Upper lobe of right lung (tissue), 1 donor: ENCODE measurements at places on chromosomes 16 and 17. TPM values are rescaled to one million over a fixed set of nuclear protein-coding genes. Genes with fewer than 3 reads are reported as not detected.

DNA sequence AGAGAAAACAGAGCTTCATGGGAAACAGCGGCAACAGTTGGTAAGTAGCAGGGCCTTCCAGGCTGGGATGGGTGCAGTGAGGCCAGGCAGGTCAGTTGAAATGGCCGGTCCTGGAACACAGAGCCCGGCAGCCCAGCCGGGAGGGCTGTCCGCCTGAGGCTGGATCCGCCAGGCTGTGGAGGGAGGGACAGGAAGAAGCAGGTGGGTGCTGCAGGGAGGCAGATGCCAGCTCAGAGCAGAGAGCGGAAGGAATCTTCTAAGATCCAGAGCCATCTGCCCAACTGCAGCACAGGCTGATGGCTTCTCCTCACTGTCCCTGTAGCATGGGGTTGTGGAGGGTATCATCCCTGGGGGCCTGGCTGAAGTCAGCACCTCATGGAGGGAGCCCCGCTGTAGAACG lies 599 bp downstream of the RNF112 start:
- no peak for DNase-seq

Gene EPOP
- 2.1 TPM for total RNA-seq

Gene DOC2A
- total RNA-seq: 2.6 TPM

DNA sequence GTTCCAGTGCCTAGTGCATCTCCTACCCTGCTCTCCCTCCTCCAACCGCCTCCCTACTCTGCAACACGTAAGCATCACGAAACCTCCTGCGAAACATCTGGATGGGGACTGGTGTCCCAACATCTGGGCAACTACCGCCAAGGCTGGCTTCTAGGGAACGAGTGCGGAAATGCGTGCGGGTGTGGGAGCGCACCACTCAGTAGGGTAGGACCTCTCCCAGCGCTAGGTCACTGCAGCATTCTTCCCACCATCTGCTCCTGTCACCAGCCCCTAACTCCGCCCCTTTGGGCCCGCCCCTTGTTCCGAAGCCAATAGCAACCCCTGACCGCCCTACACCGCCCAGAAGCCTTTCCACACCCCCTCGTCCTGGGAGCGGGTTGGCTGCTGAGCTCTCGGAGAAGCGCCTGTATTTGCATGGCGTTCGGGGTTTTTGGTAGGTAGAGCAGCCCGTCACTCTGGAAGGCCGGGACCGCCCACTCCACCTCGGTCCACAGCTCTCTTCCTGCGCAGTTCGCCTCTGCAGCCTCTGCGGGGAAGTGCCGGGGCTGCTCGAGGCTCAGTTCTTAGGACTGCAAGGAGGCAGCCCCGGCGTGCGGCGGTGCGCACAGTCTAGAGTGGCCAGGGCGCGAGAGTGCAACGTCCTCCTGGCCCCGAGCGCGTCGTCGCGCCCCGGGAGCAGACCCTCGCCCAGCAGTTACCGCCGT lies at the start of gene HS3ST3B1:
Gene HS3ST3B1, plus strand, starts transcription at position 507 of the 704 bp plus-strand sequence. CDS start 438 bp downstream, outside the sequence.
- DNase-seq: peak; percentile 99

GRCh38 chr17:77436481-77436880 lies 295.7 kb downstream of the SEC14L1 start:
- no peak for DNase-seq

GRCh38 chr16:55280587-55280986 lies 43.4 kb upstream of the IRX6 start:
- DNase-seq: no peak

DNA sequence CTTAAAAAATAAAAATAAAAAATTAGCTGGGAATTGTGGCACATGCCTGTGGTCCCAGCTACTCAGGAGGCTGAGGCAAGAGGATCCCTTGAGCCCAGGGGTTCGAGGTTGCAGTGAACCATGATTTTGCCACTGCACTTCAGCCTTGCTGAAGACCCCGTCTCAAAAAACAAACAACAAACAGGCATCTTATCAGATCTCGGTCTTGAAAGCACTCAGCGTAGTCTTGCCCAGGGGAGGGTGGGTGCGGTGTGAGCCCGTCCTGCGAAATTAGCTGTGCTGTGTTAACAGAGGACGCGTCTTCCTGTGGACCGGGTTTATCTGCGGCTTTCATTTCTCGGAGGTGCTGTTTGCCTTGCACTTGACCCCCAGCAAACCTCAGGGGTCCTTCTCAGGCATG lies 5.4 kb downstream of the GAA start:
- DNase-seq: no peak

Gene PHOSPHO1
- total RNA-seq: 1.7 TPM
